ENCODE measurements at places on chromosomes 11 and 22. TPM values are rescaled to one million over a fixed set of nuclear protein-coding genes. Genes with fewer than 3 reads are reported as not detected.
A peak's percentile ranks its signal among the peaks of the same experiment; 100 is the strongest.

RASSF7 gene
- total RNA-seq, result 7.3 TPM

HTR3B gene
- 0.26 TPM for total RNA-seq

DNA sequence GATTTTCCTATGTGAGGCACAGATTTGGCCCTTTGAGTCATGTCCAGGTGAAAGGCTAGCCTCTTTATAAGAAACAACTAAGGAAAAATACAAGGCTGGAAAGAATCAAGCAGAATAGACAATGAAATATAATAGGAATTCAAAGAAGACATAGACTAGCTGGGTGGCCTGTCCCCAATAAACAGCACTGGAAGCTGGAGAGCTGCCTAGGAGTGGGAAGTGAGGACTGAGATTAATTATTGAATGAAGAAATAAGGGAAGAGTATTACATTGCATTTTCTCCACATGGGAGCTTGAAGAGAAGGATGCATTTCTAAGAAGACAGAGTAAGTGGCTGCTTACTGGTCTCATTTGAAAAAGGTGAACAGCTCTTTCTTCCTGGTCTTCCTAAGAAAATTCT is 100.0 kb downstream of the CCDC34 start:
- no peaks in the 10 kb centered on the region for H3K36me3 ChIP-seq
- no peak overlapping the region for H3K4me3 ChIP-seq
- H3K27me3 ChIP-seq, result no peaks in the 10 kb centered on the region
- DNase-seq, result no peak
- no peaks in the 10 kb centered on the region for H3K4me1 ChIP-seq

- H3K27ac ChIP-seq, result no peak overlapping the region
- H3K36me3 ChIP-seq, result no peaks in the 10 kb centered on the region
- no peaks in the 10 kb centered on the region for H3K27me3 ChIP-seq
- H3K4me1 ChIP-seq, result no peaks in the 10 kb centered on the region
These were observed 1422.4 kb downstream of the LRRC4C start for GRCh38 chr11:40037005-40037404.

GRCh38 chr11:35548925-35549561 is 23.6 kb upstream of the PAMR1 start:
- no peaks in the 10 kb centered on the region for H3K27me3 ChIP-seq
- DNase-seq, result no peak
- no peaks in the 10 kb centered on the region for H3K36me3 ChIP-seq
- H3K4me1 ChIP-seq, result peaks cover 30% of the 10 kb centered on the region
- H3K27ac ChIP-seq, result peak overlapping the region; percentile 1
- H3K4me3 ChIP-seq, result peak overlapping the region; percentile 1

POTEH gene
- total RNA-seq, result not detected

GRCh38 chr11:63567044-63567840 is 4.1 kb upstream of the PLAAT2 start:
- H3K27ac ChIP-seq, result no peak overlapping the region
- no peaks in the 10 kb centered on the region for H3K27me3 ChIP-seq
- H3K4me1 ChIP-seq, result peaks cover 13% of the 10 kb centered on the region
- H3K4me3 ChIP-seq, result no peak overlapping the region
- no peak for DNase-seq

RHBDD3 gene
- 64.9 TPM for total RNA-seq

GRCh38 chr11:47007579-47007978 is 71.0 kb downstream of the CSTPP1 start:
- no peaks in the 10 kb centered on the region for H3K36me3 ChIP-seq
- DNase-seq, result no peak
- no peaks in the 10 kb centered on the region for H3K27me3 ChIP-seq
- H3K27ac ChIP-seq, result no peak overlapping the region
- no peak overlapping the region for H3K4me3 ChIP-seq

GRCh38 chr11:133175103-133175502 is 357.2 kb downstream of the OPCML start:
- no peak for DNase-seq
- peaks cover 4% of the 10 kb centered on the region for H3K4me1 ChIP-seq
- H3K27me3 ChIP-seq, result no peaks in the 10 kb centered on the region
- H3K36me3 ChIP-seq, result no peaks in the 10 kb centered on the region
- no peak overlapping the region for H3K27ac ChIP-seq

DNA sequence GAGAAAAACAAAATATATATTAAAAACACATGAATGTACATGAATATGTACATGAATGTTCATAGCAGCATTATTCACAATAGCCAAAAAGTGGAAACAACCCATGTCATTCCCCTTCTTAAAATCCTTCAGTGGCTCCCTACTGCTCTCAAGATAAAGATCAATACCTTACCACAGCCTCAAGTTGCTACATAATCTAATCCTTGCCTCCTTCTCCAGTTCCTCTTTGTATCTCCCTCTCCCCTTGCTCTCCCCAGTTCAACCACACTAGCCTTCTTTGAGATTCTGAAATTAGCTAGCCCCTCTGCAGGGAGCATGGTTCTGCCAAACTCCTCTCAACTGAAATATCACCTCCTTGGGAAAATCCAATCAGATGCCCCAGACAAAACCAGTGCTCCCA is 28.1 kb downstream of the MTMR2 start:
- DNase-seq, result no peak
- H3K4me3 ChIP-seq, result no peak overlapping the region
- H3K27ac ChIP-seq, result no peak overlapping the region
- H3K36me3 ChIP-seq, result no peaks in the 10 kb centered on the region

- H3K4me1 ChIP-seq, result peaks cover 4% of the 10 kb centered on the region
- no peaks in the 10 kb centered on the region for H3K36me3 ChIP-seq
- no peak overlapping the region for H3K4me3 ChIP-seq
- DNase-seq, result no peak
- no peaks in the 10 kb centered on the region for H3K27me3 ChIP-seq
These were observed 30.5 kb downstream of the LARGE1 start for GRCh38 chr22:33889748-33890147.

- no peaks in the 10 kb centered on the region for H3K27me3 ChIP-seq
- H3K4me3 ChIP-seq, result no peak overlapping the region
- no peaks in the 10 kb centered on the region for H3K4me1 ChIP-seq
These were observed 154.9 kb upstream of the MPPED2 start for GRCh38 chr11:30741039-30741550.

DNA sequence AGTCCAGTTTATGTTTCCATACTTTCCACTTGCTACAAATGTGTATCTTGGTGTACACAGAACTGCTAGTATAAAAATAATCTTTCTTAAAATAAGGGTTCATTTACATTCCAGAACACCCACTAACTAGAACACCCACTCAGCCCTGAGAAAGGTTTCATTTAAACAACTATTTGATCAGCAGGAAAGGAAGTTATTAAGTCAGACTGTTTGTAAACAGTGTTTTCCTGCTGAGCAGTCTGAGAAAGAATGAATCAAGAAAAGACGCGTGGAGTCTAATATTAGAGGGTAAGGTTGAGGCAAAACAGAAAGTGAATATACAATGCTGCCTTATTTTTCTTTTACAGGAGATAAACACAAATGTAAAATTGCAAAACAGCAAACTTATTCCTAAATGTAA is 32.7 kb downstream of the NARS2 start:
- H3K27me3 ChIP-seq, result no peaks in the 10 kb centered on the region
- no peak for DNase-seq

DNA sequence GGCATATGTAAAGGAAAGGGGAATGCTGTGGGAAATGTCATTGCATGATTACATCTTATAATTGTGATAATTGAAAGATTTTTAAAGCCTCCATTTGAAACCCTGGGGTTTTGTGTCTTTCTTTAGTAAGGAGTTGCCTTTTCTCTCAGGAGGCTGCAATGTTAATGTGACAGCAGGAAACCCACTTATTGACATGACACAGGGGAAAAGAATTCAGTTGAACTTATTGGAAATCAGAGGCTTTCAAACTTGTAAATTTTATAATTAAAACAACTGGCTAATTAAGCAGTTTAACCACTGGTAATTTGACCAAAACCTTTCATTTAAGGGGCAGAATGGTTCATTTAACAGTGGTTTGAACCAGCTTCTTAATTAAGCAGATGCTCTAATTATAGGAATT is 31.2 kb downstream of the MRPL48 start:
- no peaks in the 10 kb centered on the region for H3K27me3 ChIP-seq
- no peak overlapping the region for H3K4me3 ChIP-seq
- no peak overlapping the region for H3K27ac ChIP-seq

- no peak overlapping the region for H3K4me3 ChIP-seq
- H3K27me3 ChIP-seq, result no peaks in the 10 kb centered on the region
- no peaks in the 10 kb centered on the region for H3K4me1 ChIP-seq
- no peak overlapping the region for H3K27ac ChIP-seq
- no peak for DNase-seq
- no peaks in the 10 kb centered on the region for H3K36me3 ChIP-seq
These were observed 514.7 kb downstream of the CNTN5 start for GRCh38 chr11:99535406-99535805.

- H3K27ac ChIP-seq, result no peak overlapping the region
- H3K4me3 ChIP-seq, result no peak overlapping the region
- peaks cover 5% of the 10 kb centered on the region for H3K4me1 ChIP-seq
- H3K36me3 ChIP-seq, result peaks cover 6% of the 10 kb centered on the region
These were observed 177.7 kb downstream of the NAV2 start for GRCh38 chr11:19890308-19890707.

DNA sequence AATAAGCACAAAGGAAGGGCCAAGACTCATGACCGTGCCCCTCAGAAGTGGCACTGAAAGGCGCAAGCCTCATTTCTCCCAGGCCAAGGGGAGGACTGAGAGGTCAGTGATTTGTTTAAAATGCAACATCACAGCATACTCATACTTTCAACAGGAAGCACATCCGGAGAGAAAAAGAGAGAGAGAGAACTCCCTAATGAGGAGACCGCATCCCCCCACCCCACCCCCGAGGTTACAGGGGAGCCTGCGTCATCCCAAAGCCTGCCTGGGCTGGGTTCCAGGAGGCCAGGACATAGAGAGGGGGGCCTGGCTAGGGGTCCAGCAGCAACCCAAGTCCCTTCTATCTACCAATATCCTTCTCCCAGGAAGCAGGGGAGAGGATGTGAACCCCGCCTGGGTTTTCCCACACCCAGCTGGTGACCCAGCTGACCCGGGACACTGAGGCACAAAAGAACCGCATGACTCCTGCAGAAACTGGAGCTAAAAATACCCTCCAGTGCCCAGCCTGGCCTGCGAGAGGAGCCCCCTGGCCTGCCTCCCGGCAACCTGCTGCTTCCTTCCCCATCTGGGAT is 3.8 kb downstream of the CSNK1E start:
- H3K4me3 ChIP-seq, result peak overlapping the region; percentile 99
- peaks cover 62% of the 10 kb centered on the region for H3K4me1 ChIP-seq
- no peaks in the 10 kb centered on the region for H3K27me3 ChIP-seq
- no peaks in the 10 kb centered on the region for H3K36me3 ChIP-seq
- H3K27ac ChIP-seq, result peak overlapping the region; percentile 71
- DNase-seq, result no peak

DNA sequence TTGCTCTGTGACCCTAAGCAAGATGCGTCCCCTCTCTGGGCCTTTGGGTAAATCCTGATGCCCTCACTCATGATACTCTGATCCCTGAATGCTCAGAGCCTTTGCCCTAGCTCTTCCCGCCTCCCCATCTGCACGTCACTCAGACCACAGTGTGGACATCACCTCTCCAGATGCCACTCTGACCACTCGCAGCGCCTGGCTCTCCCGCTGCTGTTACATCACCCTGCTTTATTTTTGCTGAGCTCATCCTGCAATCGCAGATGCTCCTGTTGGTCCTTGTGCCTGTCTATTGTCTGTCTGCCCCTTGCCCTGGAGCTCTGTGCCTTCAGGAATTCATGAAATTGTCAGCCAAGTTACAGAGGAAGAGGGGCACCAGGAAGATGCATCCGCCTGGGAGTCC is 5.5 kb downstream of the OSM start:
- DNase-seq, result no peak
- no peaks in the 10 kb centered on the region for H3K27me3 ChIP-seq
- H3K36me3 ChIP-seq, result no peaks in the 10 kb centered on the region
- H3K4me1 ChIP-seq, result peaks cover 12% of the 10 kb centered on the region
- no peak overlapping the region for H3K27ac ChIP-seq
- no peak overlapping the region for H3K4me3 ChIP-seq

GRCh38 chr22:42511401-42511891 is 8.2 kb downstream of the RRP7A start:
- no peak for DNase-seq
- H3K27ac ChIP-seq, result no peak overlapping the region
- H3K4me3 ChIP-seq, result no peak overlapping the region
- no peaks in the 10 kb centered on the region for H3K27me3 ChIP-seq
- H3K4me1 ChIP-seq, result no peaks in the 10 kb centered on the region

OR2AT4 gene
- total RNA-seq, result not detected

RIN1 gene
- 4.3 TPM for total RNA-seq

GRCh38 chr22:39429916-39430575 is 26.8 kb upstream of the MGAT3 start:
- peak overlapping the region; percentile 24 for H3K4me3 ChIP-seq
- no peak overlapping the region for H3K27ac ChIP-seq

- H3K4me1 ChIP-seq, result peaks cover 14% of the 10 kb centered on the region
- no peaks in the 10 kb centered on the region for H3K36me3 ChIP-seq
- no peak for DNase-seq
- no peak overlapping the region for H3K4me3 ChIP-seq
These were observed 79.9 kb upstream of the PRR5 start for GRCh38 chr22:44622147-44622427.

MRGPRX4 gene
- not detected for total RNA-seq

- H3K36me3 ChIP-seq, result no peaks in the 10 kb centered on the region
- no peak overlapping the region for H3K4me3 ChIP-seq
- no peak overlapping the region for H3K27ac ChIP-seq
- H3K27me3 ChIP-seq, result no peaks in the 10 kb centered on the region
These were observed 10.2 kb downstream of the SERPIND1 start for GRCh38 chr22:20783844-20784723.

DNA sequence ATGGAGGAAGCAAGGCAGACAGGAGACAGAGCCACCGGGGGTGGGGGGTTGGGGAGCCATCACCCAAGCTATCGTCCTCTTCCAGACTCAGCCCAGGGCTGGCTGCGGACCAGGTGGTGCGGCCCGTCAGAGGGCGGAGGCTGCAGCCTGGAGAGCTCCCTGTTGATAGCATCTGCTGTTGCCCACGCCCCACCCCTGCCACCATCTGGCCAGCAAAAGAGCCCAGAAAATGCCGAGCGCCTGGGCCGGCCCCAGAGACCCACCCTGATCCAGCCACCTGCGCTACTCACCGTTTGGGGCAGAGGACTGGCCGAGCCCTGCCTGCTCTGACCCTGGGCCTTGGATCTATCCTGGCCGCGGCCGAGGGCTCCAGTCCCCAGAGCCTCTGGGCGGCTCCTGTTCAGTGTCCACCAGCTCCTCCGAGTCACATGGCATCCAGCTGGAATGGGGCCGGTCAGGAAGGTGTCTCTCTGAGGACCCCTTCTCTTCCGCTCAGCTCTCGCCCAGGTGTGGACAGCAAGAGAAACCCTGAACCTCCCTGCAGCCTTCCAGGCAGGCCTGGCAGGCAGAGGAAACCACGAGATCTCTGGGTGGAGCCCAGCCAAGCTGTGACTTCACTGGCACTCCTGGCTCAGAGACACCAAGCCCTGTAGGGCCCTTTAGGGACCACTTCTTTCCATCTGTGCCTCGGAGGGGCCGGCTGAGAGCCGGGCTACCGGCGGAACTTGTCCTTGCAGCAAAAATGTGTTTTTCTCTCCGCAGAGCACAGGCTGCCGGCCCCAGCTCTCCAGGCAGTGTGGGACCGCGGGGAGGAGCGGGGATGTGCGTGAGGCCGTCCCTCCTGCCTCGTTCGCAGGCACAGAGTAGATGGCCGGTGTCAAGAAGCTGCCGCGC is at the start of gene MRGPRE:
Gene MRGPRE, minus strand, starts transcription at position 567 of the 894 bp plus-strand sequence. CDS start 3,618 bp downstream, outside the sequence.
- no peaks in the 10 kb centered on the region for H3K4me1 ChIP-seq
- no peaks in the 10 kb centered on the region for H3K36me3 ChIP-seq
- H3K27me3 ChIP-seq, result peaks cover 9% of the 10 kb centered on the region
